ENCODE measurements at places on chromosomes 16 and 17.

DNA sequence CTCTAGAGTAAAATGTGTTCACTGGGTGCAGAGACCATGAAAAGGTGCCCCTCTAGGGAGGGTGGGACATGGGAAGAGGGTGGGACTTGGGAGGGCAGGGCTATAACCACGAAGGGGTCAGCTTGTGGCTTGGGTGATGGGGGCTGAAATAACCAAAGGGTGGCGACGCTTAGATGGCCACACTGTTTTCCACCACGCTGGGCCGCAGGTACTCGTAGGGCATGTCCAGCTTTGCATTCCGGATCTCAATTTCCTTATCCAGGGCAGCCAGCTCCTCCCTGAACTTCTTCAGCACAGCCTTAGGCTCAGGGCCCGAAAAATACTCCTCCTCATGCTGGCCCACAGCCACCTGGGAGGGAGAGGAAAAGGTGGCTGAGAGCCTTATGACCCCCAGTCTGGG lies 10.0 kb downstream of the ALOX15 start:
- DNase-seq, result no peak

- DNase-seq, result peak; percentile 25
Observed at GRCh38 chr17:62995377-62995885, 29.4 kb downstream of the TANC2 start.

DNA sequence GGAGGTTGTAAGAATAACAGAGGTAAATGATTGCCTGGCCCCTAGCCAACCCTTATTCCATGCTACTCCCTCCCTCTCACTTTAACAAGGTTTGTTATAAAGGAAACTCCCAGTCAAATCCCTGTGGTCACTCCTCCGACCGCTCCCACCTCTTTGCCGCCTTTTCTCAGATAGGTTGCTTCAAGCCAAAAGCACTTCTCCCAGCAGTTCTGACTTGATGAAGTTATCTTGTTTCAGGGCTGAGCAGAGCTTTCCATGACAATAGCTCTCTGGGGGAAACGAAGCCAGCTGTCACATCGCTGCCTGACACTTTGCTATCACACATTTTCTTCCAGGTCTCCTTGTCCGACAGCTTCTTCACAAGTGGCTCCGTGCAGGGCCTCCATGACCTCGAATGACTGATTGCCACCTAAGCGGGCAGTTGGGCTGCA lies 278.6 kb downstream of the HAPSTR1 start:
- no peak for DNase-seq

DNA sequence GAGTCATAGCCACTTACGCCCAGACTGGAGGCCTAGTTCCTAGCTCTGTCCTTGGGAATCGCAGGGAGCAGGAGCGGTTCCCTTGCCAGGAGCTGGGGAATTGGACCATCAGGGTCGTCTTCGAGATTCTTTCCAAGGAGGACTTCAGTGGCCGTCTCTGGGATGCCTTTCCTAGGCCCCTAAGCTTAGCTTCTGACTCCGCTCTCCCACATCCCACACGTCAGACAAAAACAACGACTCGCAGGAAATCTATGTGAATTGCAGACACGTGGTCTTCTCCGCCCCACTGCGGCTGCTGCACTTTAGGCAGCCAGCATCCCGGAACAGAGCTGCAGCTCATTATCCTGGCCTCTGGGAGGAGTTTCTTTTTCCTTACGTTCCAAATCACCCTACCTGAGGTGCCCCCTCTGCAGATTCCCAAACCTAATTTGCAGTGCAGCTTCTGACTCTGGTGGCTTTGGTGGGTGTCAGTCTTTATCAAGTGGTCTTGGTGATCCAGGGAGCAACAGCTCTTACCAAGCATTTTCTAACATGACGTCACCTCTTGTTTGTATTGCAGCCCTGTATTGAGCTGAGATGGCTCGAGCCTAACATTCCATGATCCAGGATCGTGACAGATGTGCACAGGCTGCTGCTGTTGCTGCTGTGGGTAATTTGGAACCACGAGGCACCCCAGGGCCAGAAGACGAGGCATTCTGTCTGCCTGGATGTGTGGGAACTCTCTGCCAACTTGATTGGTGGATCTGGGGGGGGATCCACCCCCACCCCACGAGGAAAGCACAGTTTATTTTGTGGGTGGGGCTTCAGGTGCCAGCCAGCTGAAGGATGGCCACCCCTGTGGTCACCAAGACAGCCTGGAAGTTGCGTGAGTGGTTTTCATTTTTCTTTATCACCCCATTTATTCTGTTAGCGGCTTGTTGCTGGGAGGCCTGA lies 1.1 kb downstream of the KATNB1 start:
- peak; percentile 58 for DNase-seq

DNA sequence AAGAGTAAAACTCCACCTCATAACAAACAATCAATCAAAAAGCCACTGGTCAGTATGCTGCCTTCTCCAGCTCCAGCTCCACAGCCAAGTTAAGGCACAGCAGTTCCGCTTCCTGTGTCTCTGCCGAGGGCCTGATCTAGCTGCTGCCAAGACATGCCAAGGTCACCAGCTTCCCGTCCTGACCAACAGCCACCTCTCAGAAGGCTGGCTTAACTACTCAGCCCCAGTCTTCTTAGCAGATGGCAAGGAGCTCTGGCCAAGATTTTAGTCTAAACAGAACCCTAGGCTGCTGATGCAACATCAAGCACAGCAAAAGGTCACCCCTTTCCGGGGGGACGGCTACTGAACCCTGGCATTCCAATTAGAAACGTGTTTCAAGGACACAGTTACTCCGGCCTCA lies 17.7 kb upstream of the MNT start:
- no peak for DNase-seq

Measured in activated CD4-positive, alpha-beta T cell treated with anti-CD3 and anti-CD28 coated beads, Interleukin-2, amount 50 U/mL, for 16 hours (primary cell).